ENCODE measurements at places on chromosomes 5 and 9.

DNA sequence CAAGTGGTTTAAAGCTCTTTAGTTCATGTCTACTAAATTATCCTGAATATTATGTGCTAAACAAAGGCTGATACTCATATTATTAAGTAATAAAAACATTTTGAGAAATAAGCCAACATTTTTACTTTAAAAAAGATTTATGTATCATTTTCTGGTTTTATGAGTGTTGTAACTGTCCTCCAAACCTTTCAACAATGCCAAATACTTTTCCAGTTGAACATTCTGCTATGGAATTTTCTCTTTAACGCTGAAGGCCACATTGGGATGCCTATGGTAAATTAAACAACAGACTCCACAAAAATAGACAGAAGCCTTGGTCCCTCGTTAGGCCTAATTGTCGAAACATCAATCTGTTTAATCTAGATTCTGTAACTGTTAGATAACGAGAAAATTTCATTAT is 131.3 kb downstream of the GLIS3 start:
- DNase-seq: no peak

DNA sequence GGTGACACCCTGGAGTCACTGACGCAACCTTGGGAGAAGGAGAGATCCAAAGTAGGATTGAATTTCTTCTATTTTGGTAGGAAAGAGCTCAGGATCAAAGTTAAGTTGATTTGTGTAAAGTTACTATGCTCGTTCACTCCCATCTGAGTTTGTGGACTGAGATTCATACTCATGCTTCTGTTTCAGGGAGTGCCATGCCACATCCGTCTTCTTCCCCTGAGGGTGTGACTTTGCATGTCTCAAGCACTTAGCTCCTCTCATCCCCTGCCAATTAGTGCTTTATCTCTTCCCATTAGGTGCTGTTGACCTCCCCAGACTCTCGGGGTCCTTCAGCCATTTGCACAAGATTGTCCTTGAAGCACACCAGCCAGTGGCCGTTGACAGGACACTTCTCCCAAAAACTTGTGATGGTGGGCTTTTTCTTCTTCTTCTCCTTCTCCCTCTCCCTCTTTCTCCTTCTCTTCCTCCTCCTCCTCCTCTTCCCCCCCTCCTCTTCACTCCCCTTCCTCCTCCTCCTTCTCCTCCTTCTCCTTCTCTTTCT is 232.2 kb upstream of the KLF4 start:
- no peak for DNase-seq

GRCh38 chr9:109860521-109860920 is 80.5 kb downstream of the PALM2AKAP2 start:
- DNase-seq: no peak

DNA sequence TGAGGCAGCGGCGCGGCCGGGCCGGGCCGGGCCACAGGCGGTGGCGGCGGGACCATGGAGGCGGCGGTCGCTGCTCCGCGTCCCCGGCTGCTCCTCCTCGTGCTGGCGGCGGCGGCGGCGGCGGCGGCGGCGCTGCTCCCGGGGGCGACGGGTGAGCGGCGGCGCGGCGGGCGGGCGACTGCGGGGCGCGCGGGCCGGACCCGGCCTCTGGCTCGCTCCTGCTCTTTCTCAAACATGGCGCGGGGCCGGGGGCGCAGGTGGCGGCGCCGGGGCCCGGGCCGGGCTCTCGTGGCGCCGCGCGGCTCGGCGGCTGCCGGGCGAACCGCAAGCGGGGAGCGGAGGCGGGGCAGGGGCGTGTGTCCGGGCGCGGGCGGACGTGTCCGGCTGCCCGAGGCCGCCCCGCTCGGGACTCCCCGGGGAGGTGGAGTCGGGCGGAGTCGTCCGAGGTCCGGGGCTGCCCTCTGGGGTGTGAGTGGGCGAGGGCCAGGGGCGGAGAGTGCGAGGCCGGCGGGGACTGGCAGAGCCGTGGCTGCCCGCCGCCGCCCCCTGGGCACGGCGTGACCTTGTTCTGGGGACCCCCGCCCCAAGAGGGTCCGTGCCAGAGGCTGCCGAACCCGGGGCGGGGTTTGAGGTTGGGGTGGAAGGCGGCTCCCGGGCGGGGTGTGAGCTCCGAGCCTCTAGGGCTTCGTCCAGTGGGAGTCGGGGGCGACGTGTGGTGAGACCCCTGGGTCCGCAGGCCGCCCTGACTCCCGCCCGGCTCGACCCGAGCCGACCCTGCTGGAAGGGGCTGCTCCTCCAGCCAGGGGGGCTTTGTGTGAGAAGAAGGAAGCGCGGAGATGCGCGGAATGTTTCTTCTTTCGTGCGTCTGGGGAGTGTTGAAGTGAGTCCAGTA is 485 bp downstream of the TGFBR1 start:
- no peak for DNase-seq

DNA sequence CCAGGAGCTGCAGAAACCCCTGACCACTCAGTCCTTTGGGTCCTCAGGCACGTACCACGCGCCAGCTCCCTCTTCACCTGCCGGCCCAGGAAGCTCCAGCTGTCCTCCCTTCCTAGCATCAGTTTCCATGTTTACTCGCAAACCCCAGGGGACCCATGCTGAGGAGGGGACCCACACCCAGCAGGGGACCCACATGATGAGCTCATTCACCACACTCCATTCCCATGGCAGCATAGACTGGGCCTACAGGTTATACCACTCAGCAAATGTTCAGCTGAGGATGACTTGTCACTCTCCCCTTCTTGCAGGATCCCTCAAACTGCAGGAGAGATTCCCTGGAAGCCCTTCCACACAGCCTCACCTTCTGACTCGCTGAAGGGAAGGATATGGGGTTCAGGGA is 73.5 kb upstream of the GALNT10 start:
- no peak for DNase-seq

DNA sequence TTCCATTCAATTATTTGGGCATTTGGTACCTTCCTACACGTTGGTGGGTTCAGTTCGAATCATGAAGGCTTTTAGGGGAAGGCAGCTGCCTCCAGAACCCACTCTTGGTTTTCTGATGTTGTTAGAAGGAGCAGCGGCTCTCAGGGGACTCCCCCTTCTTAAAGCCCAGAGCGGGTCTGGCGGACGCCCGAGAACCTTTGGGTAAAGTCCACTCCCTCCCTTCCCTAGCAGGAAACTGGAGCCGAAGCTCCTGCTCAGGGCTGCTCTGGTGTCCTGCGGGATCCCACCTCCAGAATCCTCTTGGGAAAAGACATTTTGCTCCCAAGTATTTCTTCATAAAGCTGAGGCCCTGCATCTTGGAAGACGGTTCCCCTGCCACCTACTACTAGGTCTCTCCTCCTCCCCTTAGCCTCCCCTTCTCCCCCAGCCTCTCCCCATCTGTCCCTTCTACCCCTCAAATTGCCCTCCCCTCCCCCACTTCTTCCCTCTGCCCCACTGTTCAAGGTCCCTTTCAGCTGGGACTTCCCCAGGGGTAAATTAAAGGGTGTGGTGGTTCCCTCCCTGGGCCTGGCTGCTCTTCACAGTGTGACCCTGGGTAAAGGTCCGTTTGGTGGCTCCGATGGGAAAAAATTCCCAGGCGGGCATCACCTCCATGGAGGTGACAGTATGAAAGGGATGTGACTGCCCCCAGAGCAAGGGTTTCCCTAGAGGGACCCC is 9.3 kb downstream of the IRX4 start:
- DNase-seq: no peak

GRCh38 chr5:104400941-104401340 is 838.4 kb upstream of the NUDT12 start:
- no peak for DNase-seq

GRCh38 chr5:154737667-154738320 is 17.4 kb upstream of the LARP1 start:
- DNase-seq: no peak

- DNase-seq: no peak
Measured at GRCh38 chr5:88881571-88881971, 1.4 kb downstream of the MEF2C start.

DNA sequence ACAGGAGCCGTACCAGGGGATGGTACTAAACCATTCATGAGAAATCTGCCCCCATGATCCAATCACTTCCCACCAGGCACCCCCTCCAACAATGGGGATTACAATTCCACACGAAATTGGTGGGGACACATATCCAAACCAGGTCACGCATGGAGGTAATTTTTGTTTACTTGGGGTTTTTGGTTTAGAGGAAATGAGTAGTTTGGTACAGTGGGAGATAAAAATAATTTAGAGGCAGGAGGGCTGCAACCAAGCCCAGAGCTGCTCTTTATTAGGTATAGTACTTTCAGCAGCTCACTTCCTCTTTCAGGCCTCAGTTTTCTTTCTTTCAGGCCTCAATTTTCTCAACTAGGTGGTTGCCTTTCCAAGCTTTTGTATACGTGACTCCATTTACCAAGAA is 23.2 kb downstream of the PRUNE2 start:
- no peak for DNase-seq

DNA sequence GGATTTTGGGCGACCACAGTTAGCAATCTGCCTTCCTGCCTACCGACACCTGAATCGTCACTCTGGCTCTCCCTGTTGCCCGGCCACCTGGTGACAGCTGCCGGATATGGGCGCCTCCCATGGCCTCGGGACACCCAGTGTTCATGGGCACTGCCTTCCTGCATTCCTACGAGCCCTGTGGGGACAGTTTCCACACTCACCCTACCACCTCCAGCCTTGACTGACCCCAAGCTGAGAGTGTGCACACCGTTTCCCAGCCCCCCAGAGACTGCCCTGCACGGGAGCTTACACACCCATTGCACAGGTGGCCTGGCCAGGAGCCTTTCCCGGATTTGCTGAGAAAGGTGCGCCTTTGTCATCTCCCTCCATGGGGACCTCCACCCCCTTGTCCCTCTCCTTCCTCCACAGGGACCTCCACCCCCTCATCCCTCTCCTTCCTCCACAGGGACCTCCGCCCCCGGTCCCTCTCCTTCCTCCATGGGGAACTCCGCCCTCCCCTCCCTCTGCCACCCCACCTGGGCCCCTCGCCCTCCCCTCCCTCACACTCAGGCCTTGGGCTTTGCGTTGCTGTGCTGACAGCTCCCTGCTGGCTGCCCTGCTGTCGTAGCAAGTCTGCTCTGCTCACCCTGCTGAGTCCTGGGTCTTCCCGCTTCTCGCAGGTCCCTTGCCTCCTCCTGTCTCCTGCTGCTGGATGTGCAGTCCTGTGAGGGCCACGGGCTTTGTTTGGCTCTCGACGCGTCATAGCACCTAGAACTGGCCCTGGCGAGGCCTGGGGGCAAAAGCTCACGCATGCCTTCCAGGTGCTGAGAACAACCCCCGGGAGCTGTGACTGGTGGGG is 48.4 kb downstream of the MRPL36 start:
- DNase-seq: no peak

DNA sequence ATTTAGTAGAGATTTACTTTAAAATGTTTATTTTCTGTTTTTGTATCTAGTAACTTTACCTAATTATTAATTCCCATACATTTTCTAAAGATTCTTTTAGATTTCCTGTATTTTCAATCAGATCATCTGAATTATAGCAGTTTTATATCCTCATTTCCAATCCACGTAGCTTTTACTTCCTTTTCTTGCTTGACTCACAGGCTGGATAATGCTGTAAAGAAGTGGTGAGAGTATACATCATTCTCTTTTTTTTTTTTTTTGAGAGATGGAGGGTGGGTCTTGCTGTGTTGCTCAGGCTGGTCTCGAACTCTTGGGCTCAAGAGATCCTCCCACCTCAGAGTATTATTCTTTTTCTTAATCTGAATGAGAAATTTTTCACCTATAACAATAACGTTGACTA is 11.2 kb upstream of the SETX start:
- DNase-seq: no peak

DNA sequence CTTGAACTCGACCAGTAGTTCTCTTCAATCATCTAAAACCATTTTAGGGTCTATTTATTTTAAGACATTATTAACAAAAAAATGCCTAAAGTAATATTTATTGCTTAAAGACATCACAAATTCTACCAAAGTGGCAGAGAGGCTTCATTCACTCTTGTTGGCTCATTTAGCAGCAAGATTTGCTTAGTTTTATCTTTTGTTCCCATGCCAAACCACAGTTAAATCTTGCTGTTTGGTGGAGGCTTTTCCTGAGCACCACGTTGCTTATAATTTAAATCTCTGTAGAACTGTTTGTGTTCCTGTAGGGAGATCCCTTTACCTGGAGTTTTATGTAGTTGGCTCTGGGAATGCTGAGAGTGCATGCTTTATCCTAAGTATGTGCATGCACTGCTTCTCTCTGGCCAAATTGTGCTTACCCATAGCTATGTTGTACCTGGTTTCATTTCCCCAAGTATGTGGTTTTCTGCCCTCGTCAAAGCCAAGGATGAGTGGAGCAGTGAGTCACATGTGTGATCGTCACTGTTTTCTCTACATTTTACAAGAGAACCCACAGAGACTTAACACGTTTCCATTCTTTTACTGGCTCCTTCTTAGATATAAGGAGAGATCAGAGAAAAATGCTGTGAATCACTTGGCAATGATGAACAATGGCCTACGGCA is 42.1 kb upstream of the MAST4 start:
- DNase-seq: peak; percentile 64

GRCh38 chr9:133163504-133164172 is at the start of gene GBGT1:
Gene GBGT1 (minus strand): TSS chr9:133163914. CDS start chr9:133162412, 1,502 bp downstream.
- DNase-seq: no peak

DNA sequence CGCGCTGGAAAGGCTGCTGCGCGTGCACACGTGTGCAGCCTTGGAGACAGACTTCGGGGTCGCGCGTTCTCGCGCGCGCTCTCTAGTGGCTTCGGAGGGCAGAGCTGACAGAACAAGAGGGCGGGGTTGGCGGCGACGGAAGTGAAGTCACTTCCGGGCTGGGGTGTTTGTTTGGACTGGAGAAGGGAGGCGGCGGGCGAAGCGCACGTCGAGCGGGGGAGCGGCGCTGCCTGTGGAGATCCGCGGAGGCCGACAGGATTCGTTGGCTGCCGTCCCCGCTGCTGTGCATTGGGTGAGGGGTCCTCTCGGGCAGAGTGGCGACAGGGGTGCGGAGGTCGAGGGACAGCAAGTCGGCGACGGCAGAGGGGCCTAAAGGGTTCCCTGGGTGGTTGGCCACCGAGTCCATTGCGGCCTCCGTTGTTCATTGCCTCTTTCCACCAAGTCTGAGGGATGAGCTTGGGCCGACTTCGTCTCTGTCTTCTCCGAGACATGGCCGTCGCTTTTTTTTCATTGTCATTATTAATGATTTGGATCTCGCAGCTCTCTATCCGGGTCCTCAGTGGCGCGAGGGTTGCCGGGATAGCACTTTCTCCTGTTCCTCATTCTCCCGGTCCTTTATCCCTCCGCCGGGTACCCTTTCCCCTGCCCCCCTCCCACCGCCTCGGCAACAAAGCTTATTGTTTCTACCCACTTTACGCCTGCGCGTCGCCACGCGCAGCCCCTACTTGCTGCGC is at the start of gene PAIP2:
TSS of gene PAIP2 (plus strand) at position 166 of the 734 bp plus-strand sequence. CDS start 21,931 bp downstream, outside the sequence.
- DNase-seq: peak; percentile 91

Measured in GM12864 (cell line).